Astrocyte of the hippocampus (primary cell): ENCODE measurements at places on chromosomes 4 and X.
A peak's percentile ranks its signal among the peaks of the same experiment; 100 is the strongest.

- peak; percentile 77 for DNase-seq
These were observed 34.0 kb upstream of the GYPA start for GRCh38 chr4:144174401-144175067.

GRCh38 chr4:47235721-47236120 lies 204.4 kb downstream of the GABRB1 start:
- no peak for DNase-seq

DNA sequence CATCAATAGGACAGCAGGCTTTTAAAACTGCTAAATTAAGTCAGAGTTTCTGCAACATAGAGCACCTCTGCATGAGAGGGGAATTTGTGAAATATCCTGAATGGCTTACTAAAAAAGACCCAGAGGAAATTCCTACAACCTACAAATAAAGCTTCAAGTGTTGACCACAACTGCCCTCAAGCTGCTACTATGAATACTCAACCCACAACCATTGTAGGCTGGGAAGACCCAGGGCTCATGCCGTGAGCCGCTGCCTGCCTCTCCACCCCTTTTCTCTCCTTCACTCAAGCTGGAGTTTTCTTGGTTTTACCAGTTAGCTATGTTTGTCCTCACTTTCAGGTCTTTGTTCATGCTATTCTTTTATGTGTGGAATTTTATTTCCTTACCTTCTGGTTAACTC lies 151.6 kb downstream of the EMCN start:
- peak; percentile 6 for DNase-seq

DNA sequence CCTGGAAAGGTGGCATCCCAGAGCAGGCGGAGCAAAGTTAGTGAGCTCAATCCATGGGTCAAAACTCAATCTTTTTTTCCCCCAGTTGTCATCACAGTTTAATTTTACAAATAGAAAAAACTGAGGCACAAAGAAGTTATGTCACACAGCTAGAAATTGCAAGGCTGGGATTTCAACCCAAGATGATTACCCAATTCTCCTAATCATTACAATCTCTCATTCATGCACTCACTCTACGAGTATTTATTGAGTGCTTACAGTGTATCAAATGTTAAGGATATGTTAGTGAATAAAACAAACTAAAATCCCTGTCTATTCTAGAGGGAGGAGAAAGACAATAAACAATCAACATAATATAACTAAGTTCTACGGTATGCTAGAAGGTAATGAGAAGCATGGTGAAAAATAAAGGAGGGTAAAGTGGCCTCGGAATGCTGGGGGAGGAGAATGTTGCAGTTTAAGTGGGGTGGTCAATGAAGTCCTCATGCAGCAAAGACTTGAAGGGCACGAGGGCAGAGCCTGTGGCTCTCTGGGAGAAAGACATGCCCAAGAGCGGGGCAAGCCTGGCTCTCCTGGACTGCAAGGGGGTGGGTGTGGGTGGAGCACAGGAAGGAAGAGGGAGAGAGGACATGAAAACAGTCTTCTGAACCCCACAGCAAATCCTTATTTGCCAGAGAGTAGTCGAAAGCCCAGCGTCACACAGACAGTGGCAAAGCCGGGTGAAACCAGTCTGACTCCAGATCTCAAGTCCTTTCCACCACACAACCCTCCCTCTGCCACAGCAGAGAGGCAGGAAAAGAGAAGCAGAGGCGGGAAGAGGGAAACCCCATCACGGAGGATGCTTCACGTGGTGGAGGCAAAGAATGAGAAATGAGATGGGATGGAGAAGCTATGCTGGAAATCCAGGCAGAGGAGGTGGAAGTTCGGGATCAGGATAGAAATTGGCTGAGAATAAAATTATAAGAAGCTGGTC lies 48.3 kb downstream of the RAB33B start:
- DNase-seq = no peak

DNA sequence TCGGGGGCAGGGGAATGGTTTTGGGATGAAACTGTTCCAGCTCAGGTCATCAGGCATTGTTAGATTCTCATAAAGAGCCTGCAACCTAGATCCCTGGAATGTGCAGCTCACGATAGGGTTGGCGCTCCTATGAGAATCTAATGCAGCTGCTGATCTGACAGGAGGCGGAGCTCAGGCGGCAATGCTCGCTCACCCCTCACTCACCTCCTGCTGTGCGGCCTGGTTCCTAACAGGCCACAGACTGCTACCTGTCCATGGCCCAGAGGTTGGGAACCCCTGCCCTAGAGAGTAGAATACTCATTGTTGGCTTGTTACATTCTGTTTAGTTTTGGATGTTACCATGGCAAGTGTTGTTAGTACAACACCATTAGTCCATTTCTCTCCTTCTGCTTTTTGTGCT lies 40.8 kb upstream of the STX18 start:
- no peak for DNase-seq

- DNase-seq = peak; percentile 81
These were observed 13.2 kb upstream of the RAB9B start for GRCh38 chrX:103845165-103845653.

GRCh38 chr4:5455003-5455585 lies 253.3 kb downstream of the EVC2 start:
- no peak for DNase-seq

DNA sequence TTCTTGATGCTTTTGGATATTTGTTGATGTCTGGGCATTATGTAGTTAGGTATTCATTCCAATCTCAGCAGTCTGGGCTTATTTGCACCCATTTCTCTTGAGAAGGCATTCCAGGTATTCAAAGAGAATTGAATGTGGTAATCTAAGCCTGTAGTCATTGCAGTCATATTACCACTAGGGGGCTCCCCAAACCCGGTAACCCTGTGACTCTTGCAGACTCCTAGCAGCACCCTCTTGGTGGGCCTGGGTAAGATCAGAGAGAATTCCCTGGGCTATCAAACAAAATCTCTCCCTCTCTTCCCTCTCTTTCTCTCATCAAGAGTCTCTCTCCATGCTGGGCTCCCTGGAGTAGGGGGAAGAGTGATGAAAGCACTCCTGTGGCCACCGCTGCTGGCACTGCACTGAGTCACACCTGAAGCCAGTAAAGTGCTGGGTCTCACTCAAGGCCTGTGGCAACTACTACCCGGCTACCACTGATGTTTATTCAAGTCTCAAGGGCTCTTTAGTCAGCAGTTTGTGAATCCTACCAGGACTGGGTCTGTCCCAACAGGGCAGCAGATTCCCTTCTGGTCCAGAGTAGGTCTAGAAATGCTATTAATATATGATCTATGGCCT lies 187.7 kb upstream of the NUDT10 start:
- DNase-seq = peak; percentile 53

DNA sequence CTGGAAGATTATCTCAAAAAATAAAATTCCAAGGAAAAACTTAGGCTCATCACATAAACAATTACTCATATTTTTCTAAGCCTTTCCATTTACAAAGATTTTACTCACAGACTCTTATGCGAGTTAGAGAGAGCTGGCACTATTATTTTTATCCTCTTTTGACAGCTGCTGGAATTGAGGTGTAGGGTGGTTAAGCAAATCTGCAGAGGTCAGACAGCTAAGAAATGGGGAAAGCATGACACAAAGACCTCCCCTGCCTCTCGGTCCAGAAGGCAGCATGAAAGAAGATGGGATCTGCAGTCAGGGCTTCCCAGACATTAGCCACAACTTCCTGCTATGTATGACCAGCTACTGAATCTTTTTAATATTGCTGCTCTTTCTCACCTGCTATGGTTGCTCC lies 89.9 kb upstream of the CPEB2 start:
- DNase-seq = no peak

GRCh38 chr4:23853986-23854660 lies 35.7 kb downstream of the PPARGC1A start:
- no peak for DNase-seq

DNA sequence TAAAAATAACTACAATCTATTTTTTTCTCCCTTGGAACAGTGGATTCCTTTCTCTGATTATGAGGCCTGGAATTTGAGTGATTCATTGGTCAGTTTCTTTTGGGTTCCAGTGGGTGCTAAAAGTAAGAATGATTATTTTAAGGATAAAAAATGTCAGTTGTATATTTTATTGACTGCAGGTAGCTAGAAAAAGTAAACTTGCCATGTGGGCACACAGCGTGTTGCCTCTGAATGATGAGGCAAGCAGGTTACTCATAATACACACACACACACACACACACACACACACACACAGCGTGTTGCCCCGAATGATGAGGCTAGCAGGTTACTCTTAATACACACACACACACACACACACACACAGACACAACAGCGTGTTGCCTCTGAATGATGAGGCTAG lies 13.8 kb downstream of the GALNT7 start:
- DNase-seq = peak; percentile 79

DNA sequence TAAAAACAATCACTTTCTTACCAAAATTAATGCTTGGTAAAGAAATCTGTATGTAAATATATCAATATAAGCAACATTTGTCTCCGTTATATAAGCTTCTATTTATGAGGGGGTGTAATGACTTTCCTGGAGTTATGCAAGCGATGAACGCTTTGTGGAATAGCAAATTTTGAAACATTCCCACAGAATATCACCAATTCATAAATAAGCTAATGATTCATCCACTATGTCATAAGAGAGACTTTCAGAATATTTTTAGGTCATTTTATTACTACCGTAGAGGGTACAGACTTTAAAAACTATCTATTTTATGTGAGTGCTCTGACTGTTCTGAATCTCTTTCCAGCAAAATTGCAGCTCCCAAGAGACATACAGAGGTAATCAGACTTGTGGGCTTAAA lies 179.5 kb upstream of the FTHL17 start:
- DNase-seq = no peak

DNA sequence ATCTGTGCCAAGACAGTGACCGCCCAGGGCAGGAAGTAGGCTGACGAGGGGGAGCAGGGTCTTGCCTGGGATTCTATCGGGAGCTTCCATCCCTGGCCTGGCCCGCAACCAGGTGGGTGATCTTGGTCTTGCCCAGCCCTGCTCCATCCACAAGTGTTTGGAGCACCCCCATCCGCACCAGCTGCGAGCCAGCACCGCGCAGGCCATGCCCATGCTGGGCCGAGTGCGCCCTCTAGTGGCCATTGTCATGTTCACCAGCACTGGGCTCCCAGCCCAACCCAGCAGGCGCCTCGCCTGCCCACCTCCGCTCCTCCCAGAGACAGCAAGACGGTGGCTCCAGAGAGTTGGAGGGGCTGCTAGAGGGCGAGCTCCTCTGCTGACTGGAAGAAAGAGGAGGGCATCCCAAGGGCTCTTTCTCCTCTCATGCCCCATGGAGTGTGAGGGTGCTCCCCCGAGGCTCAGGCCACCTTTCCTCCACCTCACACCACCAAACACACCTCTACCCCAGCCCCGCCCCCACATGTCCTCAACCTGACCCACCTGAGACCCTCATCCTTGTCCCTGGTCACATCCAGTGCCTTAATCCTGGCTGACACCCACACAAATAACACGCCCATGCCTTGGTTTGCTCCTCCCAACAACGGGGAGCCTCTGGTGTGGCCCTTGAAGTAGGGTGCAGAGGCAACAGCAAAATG lies 9.8 kb upstream of the ATP2B3 start:
- peak; percentile 87 for DNase-seq

GRCh38 chr4:164087733-164088132 lies 593.2 kb downstream of the TMA16 start:
- no peak for DNase-seq

GRCh38 chr4:98656886-98657285 lies 1.5 kb downstream of the TSPAN5 start:
- DNase-seq = peak; percentile 24

GRCh38 chrX:109952985-109953905 lies 49.7 kb upstream of the TMEM164 start:
- no peak for DNase-seq

- no peak for DNase-seq
These were observed 2.4 kb downstream of the TMEM131L start for GRCh38 chr4:153468587-153468986.

- no peak for DNase-seq
These were observed 9.4 kb upstream of the CLDN34 start for GRCh38 chrX:9957743-9958142.

- no peak for DNase-seq
These were observed 10.1 kb upstream of the CXCL8 start for GRCh38 chr4:73730292-73730691.

DNA sequence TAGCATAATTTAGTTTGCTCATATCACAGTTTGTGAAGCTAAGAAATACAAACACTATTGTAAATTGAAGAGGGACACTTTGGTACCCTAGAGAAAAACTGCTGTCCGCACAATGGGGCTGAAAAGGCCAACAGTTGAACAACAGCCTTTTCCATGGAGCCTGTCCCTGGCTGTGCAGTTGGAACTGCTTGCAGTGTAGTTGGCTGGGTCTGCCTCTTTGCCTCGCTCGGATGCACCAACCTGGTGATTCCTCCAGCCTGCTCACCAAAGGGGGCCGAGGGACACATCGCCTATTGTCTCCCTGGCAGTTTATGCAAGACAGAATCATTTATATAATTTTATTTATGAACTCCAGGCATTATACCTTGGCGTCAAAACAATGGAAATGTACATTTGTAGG lies 16.5 kb upstream of the GALNT7 start:
- DNase-seq = no peak

DNA sequence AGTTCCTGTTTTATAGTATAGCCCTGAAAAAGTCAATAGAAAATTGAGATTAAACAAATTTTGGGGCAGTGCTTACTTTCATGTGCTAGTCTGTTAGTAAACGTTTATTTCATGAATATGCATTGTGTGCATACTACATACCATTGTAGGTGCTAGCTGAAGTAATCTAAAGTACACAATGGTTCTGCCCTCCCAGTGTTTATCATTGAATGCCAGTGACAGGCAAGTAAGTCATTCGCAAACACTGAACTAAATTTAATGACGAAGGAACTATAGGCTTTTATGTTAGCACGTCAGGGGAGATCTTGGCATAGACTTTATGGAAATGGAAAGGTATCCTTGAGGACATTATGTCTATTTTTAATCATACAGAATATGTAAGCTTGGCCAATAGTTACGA lies 426.9 kb upstream of the EPHA5 start:
- no peak for DNase-seq

GRCh38 chr4:84718699-84719098 lies 135.8 kb downstream of the CDS1 start:
- no peak for DNase-seq

- DNase-seq = peak; percentile 92
These were observed at the start of gene CDKL2 for GRCh38 chr4:75630174-75630936. Gene CDKL2 (minus strand): TSS chr4:75630528. CDS start chr4:75625988, 4,540 bp downstream.

DNA sequence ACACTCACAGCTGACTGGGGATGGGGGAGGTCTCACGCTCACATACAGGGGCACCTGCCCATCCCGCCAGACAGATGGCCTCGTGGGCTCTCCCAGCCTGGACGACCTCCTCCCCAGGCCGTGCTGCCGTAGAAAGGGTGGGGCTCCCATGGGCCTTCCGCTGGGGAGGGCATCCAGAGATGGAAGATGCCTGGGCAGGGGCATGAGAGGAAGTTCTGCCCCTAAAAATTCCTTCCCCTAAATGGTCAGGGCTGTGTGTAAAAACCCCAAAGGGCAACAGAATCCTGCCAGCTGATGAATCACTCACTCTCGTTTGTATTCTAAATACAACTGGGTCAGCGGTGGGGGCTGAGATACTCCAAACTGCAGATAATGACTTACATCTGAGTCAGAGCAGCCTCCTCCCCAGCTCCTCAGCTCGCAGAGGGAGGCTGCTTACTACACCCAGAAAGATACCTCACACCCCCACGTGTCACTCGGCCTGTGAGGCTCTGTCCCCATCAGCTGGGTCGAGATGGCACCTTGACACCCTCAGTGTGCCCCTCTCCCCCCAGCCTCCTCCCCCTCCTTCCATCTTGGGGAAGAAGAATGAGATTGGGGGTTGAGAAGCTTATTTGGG lies 10.1 kb downstream of the WDR1 start:
- DNase-seq = peak; percentile 95

GRCh38 chr4:152245680-152246079 lies 290.2 kb downstream of the FBXW7 start:
- peak; percentile 66 for DNase-seq
